Thyroid gland (tissue), 4 donors: ENCODE measurements at places on chromosomes 11 and 22.
A peak's percentile ranks its signal among the peaks of the same experiment; 100 is the strongest.

- no peak for DNase-seq
- no peak overlapping the region for H3K4me3 ChIP-seq
- H3K27me3 ChIP-seq, result no peaks in the 10 kb centered on the region
- H3K27ac ChIP-seq, result no peak overlapping the region
- no peaks in the 10 kb centered on the region for H3K4me1 ChIP-seq
Measured at GRCh38 chr11:68939583-68940555, 36.2 kb downstream of the IGHMBP2 start.

- no peak for DNase-seq
- H3K36me3 ChIP-seq, result no peaks in the 10 kb centered on the region
- H3K4me3 ChIP-seq, result no peak overlapping the region
Measured at GRCh38 chr22:19759427-19760057, 1.0 kb upstream of the TBX1 start.

DNA sequence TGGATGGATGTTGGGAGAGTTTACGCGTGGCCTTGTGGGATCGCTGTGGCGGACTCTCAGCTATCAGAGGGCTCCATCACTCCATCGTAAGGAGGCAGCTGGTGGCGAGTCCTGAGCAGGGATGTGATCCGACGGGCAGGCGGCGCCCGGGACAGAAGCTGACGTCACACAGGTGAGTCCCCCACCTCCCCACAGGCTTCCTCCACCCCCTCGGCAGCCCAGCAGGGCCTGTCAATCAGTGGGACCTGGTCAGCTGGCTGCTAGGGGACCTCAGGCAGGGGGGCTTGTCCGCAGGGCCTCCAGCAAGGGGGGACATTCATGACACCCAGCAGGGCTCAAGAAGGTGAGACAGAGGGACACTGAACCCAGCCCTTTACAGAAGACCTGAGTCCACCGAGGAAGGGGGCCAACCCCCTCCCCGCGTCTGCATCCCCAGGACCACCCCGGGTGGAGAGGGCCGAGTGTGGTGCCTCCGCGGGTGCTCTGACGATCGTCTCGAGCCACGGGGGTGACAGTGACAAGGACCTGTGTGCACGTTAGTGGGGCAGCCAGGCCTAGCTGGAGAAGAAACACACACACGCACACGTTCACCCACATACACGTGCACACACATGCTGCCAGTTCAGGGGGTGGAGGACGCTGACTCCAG lies 7.1 kb downstream of the HRAS start:
- H3K36me3 ChIP-seq, result peaks cover 18% of the 10 kb centered on the region
- no peak overlapping the region for H3K4me3 ChIP-seq
- no peak overlapping the region for H3K27ac ChIP-seq
- no peak for DNase-seq
- no peaks in the 10 kb centered on the region for H3K27me3 ChIP-seq

DNA sequence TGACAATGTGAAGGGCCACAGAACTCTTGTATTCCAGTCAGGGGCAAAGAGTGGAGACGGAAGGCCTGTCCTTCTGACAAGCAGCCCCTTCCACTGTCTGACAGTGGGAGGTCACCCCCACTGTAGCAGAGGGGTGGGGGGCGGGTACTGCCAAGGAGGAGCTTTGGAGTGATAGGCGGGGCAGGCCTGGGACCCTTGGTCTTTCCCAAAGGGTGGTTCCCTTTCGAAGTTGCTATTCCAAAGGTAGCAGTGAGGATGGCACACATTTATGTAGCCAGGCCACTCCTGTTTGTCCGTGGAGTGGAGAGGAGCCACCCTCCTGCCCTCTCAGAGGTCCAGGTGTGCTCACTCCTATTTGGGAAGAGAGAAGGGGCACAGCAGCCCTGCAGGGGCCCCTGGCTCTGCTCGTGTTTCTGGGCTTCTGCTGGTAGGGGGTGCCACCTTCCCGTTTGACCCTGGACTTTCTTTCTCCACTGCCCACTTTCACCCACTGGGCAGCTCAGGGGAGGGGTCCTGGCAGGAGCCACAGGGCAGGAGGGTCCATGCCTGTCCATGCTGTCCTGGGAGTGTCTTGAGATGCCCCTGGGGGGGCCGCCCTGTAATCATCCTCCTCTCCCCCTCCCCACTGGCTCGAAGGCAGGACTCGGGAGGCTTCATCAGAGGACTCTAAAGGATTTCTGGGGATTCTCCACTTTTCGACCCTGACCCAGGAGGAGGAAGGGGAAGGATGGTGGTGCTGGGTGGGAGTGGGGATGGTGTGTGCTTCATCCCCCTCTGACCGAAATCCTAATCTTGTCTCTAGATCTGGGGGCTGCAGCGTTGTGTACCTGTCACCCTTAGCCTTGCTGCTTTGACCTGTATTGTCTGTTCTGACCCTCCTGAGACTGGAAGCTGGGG lies 994 bp downstream of the TAGLN start:
- H3K4me3 ChIP-seq, result no peak overlapping the region
- H3K4me1 ChIP-seq, result peaks cover 59% of the 10 kb centered on the region
- peak overlapping the region; percentile 71 for H3K27ac ChIP-seq
- peaks cover under 1% of the 10 kb centered on the region for H3K36me3 ChIP-seq

DNA sequence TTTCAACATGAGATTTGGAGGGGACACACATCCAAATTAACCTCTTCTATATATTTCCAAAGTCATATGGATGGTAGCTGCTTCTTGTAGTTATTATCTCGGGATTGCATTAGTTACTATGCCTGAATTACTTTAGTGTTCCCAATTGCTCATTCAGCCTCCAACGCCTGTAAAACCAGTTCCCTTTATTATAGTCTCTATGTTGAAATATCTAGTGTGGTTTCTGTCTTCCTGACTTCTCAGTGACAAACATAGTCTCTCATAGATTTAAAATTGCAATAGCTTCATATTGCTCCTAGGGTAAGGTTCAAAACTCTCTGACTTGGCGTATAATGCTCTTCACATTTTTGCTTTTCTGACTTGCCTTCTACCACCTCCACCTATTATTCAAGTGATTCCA lies 366.4 kb downstream of the CASP12 start:
- H3K4me1 ChIP-seq, result no peaks in the 10 kb centered on the region
- no peak overlapping the region for H3K27ac ChIP-seq
- no peak for DNase-seq
- H3K27me3 ChIP-seq, result no peaks in the 10 kb centered on the region
- H3K4me3 ChIP-seq, result no peak overlapping the region

GRCh38 chr11:10930972-10931760 lies 73.3 kb upstream of the ZBED5 start:
- no peaks in the 10 kb centered on the region for H3K27me3 ChIP-seq
- peaks cover 52% of the 10 kb centered on the region for H3K4me1 ChIP-seq
- peak; percentile 70 for DNase-seq
- H3K36me3 ChIP-seq, result no peaks in the 10 kb centered on the region

DNA sequence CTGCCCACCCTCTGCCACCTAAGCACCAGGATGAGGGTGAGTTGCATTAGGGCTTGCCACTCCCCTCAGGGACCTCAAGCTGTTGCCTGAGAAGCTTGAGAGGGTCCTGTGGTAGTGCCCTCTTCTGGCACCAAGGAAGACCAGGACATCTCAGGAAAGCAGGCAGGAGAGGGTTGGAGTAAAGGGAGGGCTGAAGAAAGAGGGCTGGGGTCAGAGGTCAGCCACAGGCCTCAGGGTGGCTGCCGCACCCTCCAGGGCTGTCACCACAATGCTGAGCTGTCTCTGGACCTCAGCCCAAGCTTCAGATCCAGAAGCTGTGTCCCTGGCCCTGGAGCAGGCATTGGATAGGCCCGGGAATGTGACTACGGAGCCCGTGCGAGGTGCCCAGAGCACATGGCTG lies 4.1 kb downstream of the SAC3D1 start:
- no peak overlapping the region for H3K27ac ChIP-seq
- DNase-seq, result no peak
- peaks cover 7% of the 10 kb centered on the region for H3K4me1 ChIP-seq
- H3K4me3 ChIP-seq, result no peak overlapping the region
- no peaks in the 10 kb centered on the region for H3K27me3 ChIP-seq

GRCh38 chr22:37007651-37008050 lies 11.6 kb downstream of the TST start:
- H3K36me3 ChIP-seq, result no peaks in the 10 kb centered on the region
- no peak overlapping the region for H3K27ac ChIP-seq
- H3K4me1 ChIP-seq, result peaks cover 19% of the 10 kb centered on the region
- no peak overlapping the region for H3K4me3 ChIP-seq
- DNase-seq, result no peak

GRCh38 chr11:46559815-46560214 lies 34.0 kb downstream of the AMBRA1 start:
- H3K4me1 ChIP-seq, result peaks cover 20% of the 10 kb centered on the region
- no peaks in the 10 kb centered on the region for H3K36me3 ChIP-seq
- no peaks in the 10 kb centered on the region for H3K27me3 ChIP-seq

- H3K36me3 ChIP-seq, result no peaks in the 10 kb centered on the region
- H3K4me3 ChIP-seq, result no peak overlapping the region
- no peaks in the 10 kb centered on the region for H3K27me3 ChIP-seq
- no peak for DNase-seq
Measured at GRCh38 chr11:89498845-89499448, 7.8 kb upstream of the NOX4 start.

- no peaks in the 10 kb centered on the region for H3K27me3 ChIP-seq
- no peaks in the 10 kb centered on the region for H3K36me3 ChIP-seq
- H3K4me1 ChIP-seq, result no peaks in the 10 kb centered on the region
- no peak for DNase-seq
- H3K27ac ChIP-seq, result no peak overlapping the region
Measured at GRCh38 chr11:120288021-120288420, 37.1 kb upstream of the TLCD5 start.

DNA sequence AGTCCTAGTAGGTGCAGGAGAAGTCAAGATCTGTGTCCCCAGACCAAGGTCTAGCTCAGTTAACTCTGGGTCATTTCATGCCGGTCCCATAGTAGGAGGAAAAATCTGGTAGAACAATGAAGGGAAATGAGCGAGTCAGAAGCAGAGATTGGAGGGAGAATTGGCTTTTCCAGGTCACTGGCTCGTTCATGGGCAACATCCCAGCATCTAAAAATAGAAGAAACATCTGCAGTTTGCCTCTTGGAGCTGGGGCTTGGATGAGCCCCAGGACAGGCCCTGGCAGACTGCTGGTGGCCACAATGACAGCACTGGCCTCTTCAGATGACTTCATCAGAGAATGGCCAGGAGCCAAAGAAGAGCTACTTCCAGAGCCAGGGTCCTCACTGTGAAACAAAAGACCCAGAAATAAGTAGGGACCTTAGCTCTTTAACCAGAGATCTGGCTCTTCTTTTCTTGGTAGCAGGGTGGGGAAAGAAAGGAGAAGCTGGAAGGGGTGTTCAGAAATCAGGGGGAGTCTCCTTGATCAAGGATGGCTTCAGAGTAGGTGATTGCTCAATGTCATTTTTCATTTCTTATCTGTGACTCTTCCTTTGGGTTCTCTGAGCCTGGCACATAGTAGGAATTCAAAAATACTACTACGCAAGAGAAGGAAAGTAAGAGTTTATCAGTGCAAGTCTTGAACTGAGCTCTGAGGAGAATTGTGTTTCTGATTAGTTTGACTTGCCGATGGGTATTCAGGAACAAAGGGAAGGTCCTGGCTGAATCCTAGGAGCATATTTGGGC lies 102.6 kb downstream of the TMPRSS5 start:
- no peak overlapping the region for H3K4me3 ChIP-seq
- H3K27me3 ChIP-seq, result no peaks in the 10 kb centered on the region
- H3K4me1 ChIP-seq, result peaks cover 6% of the 10 kb centered on the region
- H3K27ac ChIP-seq, result no peak overlapping the region

- H3K27me3 ChIP-seq, result no peaks in the 10 kb centered on the region
- no peak for DNase-seq
- H3K27ac ChIP-seq, result no peak overlapping the region
- no peaks in the 10 kb centered on the region for H3K36me3 ChIP-seq
- H3K4me1 ChIP-seq, result no peaks in the 10 kb centered on the region
- H3K4me3 ChIP-seq, result no peak overlapping the region
Measured at GRCh38 chr11:44290208-44290607, 19.7 kb downstream of the ALX4 start.

DNA sequence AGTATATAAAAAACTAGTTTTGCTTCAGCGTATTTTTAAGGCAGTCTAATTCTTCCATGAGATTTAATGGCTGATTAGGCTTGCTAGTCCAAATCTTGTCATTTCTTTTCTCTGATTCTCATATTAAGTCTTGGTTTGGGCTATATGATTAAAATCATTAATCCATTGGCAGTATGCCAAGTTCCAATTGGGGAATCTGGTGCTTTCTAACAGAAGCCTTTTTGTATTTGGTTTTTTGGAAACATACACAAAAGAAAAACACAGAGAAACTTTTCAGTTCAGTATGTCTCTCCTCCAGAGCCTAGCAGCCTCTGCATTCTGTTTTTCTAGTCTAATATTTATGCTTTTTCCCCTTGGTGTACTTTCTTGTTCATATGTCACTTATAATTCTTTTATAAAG lies 37.9 kb downstream of the SWAP70 start:
- peaks cover 28% of the 10 kb centered on the region for H3K4me1 ChIP-seq
- H3K27me3 ChIP-seq, result no peaks in the 10 kb centered on the region
- H3K36me3 ChIP-seq, result no peaks in the 10 kb centered on the region
- no peak overlapping the region for H3K4me3 ChIP-seq

DNA sequence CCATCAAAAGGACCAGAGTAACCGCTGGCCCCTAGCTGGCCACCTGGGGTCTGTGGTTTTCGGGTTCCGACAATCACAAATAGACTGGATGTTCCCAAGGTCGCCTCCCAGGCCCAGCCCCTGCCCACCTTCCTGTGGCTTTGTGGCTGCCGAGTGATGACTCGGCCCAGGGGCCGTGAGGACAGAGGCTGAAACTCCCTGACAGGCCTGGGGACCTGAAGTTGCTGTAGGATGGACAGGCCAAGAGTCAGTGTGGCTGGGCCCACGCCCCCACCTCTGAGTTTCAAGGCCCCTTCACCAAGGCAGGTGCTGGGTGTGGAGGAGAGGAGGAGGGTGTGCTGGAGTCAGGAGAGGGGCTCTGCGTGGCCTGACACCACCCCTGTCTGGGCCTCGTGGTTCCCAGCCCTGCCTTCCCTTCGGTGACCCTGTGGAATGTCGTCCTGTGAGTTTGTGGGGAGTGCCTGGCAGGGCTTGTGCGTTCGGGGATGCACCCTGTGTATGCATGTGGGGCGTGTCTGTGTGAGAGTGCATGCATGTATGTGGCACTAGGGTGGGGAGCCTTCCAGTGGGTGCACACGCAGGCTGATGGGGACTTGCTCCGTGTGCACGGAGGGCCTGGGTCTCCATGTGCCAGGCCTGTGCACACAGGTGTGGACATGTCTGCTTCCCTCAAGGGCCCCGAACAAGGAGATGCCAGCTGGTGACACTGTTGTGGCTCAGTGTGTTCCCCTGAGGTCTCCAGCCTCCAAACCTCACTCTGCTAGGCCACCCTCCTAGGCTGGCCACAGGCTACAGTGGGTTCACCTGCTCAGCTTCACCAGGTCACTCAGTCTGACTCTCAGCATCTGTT lies 8.4 kb upstream of the MGAT3 start:
- H3K27ac ChIP-seq, result peak overlapping the region; percentile 73
- peak; percentile 91 for DNase-seq
- H3K4me3 ChIP-seq, result no peak overlapping the region
- no peaks in the 10 kb centered on the region for H3K27me3 ChIP-seq
- H3K36me3 ChIP-seq, result no peaks in the 10 kb centered on the region

DNA sequence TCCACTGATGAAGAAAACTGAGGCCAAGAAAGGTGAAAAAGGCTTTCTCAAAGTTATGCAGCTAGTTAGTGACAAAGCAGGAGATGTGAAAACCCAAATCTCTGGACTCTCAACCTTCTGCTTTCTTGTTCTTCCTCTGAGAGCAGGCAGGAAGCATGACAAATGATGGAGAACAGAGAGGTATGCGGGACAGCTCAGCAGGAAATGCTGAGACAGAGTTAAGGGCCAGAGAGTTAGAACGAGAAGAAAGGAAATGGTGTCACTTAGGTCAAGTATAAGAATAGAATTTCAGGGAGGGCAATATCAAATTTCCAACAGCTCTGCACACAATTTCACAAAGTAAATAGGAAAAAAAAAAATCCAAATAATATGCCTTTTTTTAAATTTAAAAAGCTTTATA lies 67.6 kb upstream of the ARHGAP42 start:
- H3K4me1 ChIP-seq, result no peaks in the 10 kb centered on the region
- no peaks in the 10 kb centered on the region for H3K27me3 ChIP-seq
- H3K36me3 ChIP-seq, result no peaks in the 10 kb centered on the region
- no peak overlapping the region for H3K27ac ChIP-seq
- H3K4me3 ChIP-seq, result no peak overlapping the region
- no peak for DNase-seq
